Esophagus muscularis mucosa (tissue), 4 donors: ENCODE measurements at places on chromosomes 3 and 15. TPM values are rescaled to one million over a fixed set of nuclear protein-coding genes. Genes with fewer than 3 reads are reported as not detected.

DNA sequence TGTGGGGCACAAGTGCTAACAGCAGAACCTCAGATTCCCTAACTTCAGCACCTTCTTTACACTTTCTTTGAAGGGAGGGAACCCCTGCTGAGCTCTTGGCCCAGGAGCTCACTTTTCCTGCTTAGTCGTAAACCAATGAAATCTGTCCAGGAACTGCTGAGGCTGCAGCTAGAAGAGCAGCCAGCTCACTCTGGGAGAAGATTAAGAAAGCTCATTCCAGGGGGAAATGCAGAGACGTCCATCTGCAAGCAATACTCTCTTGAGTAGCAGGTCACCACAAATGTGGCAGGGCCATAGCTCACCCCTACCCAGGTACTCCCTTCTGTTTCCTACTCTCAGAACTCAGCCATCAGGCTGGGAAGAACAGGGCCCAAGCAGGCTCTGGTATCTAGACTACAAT, 103.3 kb downstream of the WDR76 start:
- H3K27me3 ChIP-seq, result peaks cover 5% of the 10 kb centered on the region
- DNase-seq, result no peak
- H3K4me3 ChIP-seq, result no peak overlapping the region
- peaks cover 4% of the 10 kb centered on the region for H3K4me1 ChIP-seq
- H3K36me3 ChIP-seq, result no peaks in the 10 kb centered on the region

DNA sequence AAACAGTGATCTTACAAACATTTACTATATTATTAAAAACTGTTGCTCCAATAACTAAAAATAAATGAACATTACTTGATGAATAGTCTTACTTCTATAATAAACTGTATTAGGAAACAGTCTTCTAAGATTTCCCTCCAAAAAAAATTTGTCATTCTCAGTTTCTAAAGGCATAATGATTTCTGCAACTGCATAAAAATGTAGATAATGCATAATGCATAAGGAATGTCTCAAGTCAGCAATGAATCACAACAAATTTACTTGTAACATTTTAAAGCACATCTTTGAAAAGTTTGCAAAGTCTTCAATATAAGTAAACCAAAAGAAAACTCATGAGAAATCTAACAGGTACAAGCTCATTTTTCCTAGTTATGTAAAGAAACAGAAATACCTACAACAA, 113.5 kb downstream of the VPS13C start:
- peaks cover 11% of the 10 kb centered on the region for H3K36me3 ChIP-seq
- H3K4me3 ChIP-seq, result no peak overlapping the region
- H3K27me3 ChIP-seq, result no peaks in the 10 kb centered on the region
- no peak overlapping the region for H3K27ac ChIP-seq
- no peak for DNase-seq
- no peaks in the 10 kb centered on the region for H3K4me1 ChIP-seq

- H3K36me3 ChIP-seq, result peaks cover 70% of the 10 kb centered on the region
- H3K4me3 ChIP-seq, result no peak overlapping the region
- no peak for DNase-seq
- H3K27me3 ChIP-seq, result no peaks in the 10 kb centered on the region
- no peak overlapping the region for H3K27ac ChIP-seq
- H3K4me1 ChIP-seq, result no peaks in the 10 kb centered on the region
Measured at GRCh38 chr3:126439968-126440708, 35.6 kb downstream of the ZXDC start.

PP2D1 gene
- not detected for total RNA-seq

GPR176 gene
- 1.7 TPM for total RNA-seq

ADGRG7 gene
- not detected for total RNA-seq

DNA sequence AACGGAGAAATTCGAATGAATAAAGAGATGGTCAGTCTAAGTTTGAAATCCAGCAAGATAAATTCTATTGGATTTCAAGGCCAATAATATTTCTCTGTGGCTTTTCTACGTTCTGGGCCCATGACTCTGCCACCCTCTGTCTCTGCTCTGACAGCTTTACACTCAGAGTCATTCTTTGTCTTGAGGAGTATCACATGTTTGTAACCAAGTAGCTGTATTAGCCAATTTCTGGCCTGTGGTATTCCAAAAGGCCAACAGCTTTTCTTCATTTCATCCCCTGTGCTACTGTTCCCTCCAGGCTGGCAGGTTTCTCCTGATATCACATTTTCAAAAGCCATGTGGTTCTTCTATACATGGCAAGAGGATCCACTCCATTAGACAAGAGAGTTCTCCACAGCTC, 324.1 kb upstream of the CNTN4 start:
- no peaks in the 10 kb centered on the region for H3K36me3 ChIP-seq
- H3K4me3 ChIP-seq, result no peak overlapping the region
- H3K27ac ChIP-seq, result no peak overlapping the region
- no peak for DNase-seq
- no peaks in the 10 kb centered on the region for H3K27me3 ChIP-seq
- H3K4me1 ChIP-seq, result no peaks in the 10 kb centered on the region

DNA sequence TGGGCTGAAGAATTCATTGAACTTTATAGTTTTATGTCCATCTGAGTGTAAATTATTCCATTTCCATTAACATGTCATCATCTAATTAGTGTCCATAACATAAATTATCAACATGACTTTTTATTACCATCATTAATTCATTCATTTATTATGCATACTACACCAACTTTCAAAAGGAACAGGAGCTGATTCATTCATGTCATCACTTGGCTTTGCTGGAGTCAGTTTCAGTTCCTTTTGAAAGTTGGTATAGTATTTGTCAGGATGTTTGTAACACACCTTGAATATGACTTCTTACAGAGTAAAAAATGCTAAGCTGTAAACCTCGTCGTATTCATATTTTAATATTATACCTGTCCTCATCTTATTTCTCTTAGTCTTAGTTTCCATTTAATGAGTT, 298.0 kb upstream of the RBMS3 start:
- H3K27ac ChIP-seq, result no peak overlapping the region
- no peak for DNase-seq
- H3K27me3 ChIP-seq, result no peaks in the 10 kb centered on the region
- no peaks in the 10 kb centered on the region for H3K4me1 ChIP-seq
- H3K36me3 ChIP-seq, result no peaks in the 10 kb centered on the region
- no peak overlapping the region for H3K4me3 ChIP-seq

PLSCR5 gene
- not detected for total RNA-seq

- no peak overlapping the region for H3K27ac ChIP-seq
- peaks cover 41% of the 10 kb centered on the region for H3K36me3 ChIP-seq
- no peak for DNase-seq
- H3K4me3 ChIP-seq, result no peak overlapping the region
Measured at GRCh38 chr3:49025005-49025792, 3.3 kb downstream of the NDUFAF3 start.

- H3K27ac ChIP-seq, result no peak overlapping the region
- no peaks in the 10 kb centered on the region for H3K27me3 ChIP-seq
- no peak overlapping the region for H3K4me3 ChIP-seq
- no peak for DNase-seq
- H3K4me1 ChIP-seq, result peaks cover 10% of the 10 kb centered on the region
- no peaks in the 10 kb centered on the region for H3K36me3 ChIP-seq
Measured at GRCh38 chr3:66181764-66182163, 39.0 kb upstream of the SLC25A26 start.

LARP6 gene
- total RNA-seq, result 36.3 TPM

PRR20G gene
- not detected for total RNA-seq

NR2E3 gene
- total RNA-seq, result not detected

HAPLN3 gene
- 10.5 TPM for total RNA-seq

DNA sequence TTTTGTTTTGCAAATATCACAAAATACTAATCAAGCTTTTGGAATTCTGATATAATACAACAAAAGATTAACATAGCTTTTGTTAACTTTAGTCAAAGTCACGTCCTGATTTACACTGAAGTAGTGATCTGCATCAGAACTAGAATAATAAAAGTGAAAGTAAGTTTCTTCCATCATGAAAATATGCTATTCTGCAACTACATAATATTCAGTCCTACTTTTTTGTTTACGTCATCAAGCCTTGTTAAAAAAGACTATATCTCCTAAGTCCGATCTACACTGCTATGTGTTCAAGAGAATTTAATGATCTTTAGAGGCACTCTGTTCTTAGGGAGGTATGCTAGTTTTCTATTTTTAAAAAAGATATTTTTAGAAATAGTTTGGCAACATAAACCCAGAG, 330.1 kb downstream of the ARPP21 start:
- H3K4me3 ChIP-seq, result peak overlapping the region; percentile 33
- no peak overlapping the region for H3K27ac ChIP-seq
- peaks cover 4% of the 10 kb centered on the region for H3K4me1 ChIP-seq
- no peaks in the 10 kb centered on the region for H3K27me3 ChIP-seq
- no peak for DNase-seq

KIAA1143 gene
- total RNA-seq, result 26.2 TPM

GRCh38 chr15:66951531-66952320, 113.7 kb upstream of the SMAD3 start:
- no peak overlapping the region for H3K27ac ChIP-seq
- no peak overlapping the region for H3K4me3 ChIP-seq
- H3K36me3 ChIP-seq, result no peaks in the 10 kb centered on the region
- no peaks in the 10 kb centered on the region for H3K27me3 ChIP-seq

- no peak for DNase-seq
- H3K4me3 ChIP-seq, result no peak overlapping the region
- no peaks in the 10 kb centered on the region for H3K36me3 ChIP-seq
- H3K27me3 ChIP-seq, result no peaks in the 10 kb centered on the region
Measured at GRCh38 chr15:57589281-57589680, 2.4 kb upstream of the MYZAP start.

DNA sequence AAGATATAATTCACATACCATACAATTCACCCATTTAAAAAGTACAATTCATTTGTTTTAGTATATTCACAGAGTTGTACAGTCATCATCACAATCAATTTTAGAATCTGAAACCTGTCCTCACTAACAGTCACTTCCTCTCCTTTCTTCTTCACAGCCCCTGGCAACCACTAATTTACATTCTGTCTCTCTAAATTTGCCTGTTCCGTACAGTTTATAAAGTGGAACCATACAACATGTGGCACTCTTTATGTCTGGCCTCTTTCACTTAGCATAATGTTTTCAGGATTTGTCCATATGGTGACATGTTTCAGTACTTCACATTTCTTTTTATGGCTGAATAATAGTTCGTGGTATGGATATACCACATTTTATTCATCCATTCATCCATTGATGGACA, 22.7 kb downstream of the ERICH6 start:
- H3K4me3 ChIP-seq, result no peak overlapping the region
- H3K36me3 ChIP-seq, result no peaks in the 10 kb centered on the region
- no peak for DNase-seq
- no peaks in the 10 kb centered on the region for H3K27me3 ChIP-seq
- H3K4me1 ChIP-seq, result no peaks in the 10 kb centered on the region

ABI3BP gene
- 25.7 TPM for total RNA-seq

GRCh38 chr15:87940768-87941167, 315.8 kb downstream of the NTRK3 start:
- no peak overlapping the region for H3K27ac ChIP-seq
- no peak for DNase-seq
- no peaks in the 10 kb centered on the region for H3K4me1 ChIP-seq
- no peaks in the 10 kb centered on the region for H3K36me3 ChIP-seq
- no peaks in the 10 kb centered on the region for H3K27me3 ChIP-seq
